GF-D8 (cell line): ENCODE measurements at places on chromosomes 5 and 9.
A peak's percentile ranks its signal among the peaks of the same experiment; 100 is the strongest.

GRCh38 chr5:6704361-6704851 is 8.8 kb upstream of the TENT4A start:
- peak; percentile 78 for DNase-seq

- DNase-seq, result no peak
These were observed 177.5 kb downstream of the EBF1 start for GRCh38 chr5:158922263-158922592.

GRCh38 chr9:97468658-97469448 is 32.6 kb upstream of the TMOD1 start:
- peak; percentile 4 for DNase-seq

- peak; percentile 29 for DNase-seq
These were observed 41.2 kb downstream of the FYB1 start for GRCh38 chr5:39178171-39178570.

- DNase-seq, result no peak
These were observed 9.3 kb downstream of the CER1 start for GRCh38 chr9:14713187-14713767.

DNA sequence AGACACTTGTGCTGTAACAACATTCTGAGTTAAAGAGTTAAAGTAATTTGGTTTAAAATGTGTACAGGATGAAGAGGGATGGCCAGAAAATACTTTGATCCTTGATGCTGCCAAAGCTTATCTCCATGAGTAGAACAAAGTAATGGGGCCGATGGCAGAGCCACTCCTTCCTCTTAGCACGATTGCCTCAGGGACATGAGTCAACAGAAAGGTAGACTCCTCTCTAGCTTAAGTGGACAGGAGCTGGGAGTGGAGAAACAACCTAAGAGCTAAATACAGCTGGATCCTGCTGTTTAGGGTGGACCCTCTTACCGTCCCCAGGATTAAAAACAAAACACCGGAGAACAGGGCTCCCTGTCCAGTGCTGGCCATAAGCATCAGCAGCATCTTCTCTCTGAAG is 267.3 kb downstream of the IRX1 start:
- DNase-seq, result no peak

GRCh38 chr9:69155341-69156030 is 18.6 kb upstream of the TJP2 start:
- DNase-seq, result no peak

GRCh38 chr9:133419005-133419404 is 1.2 kb upstream of the REXO4 start:
- DNase-seq, result no peak

DNA sequence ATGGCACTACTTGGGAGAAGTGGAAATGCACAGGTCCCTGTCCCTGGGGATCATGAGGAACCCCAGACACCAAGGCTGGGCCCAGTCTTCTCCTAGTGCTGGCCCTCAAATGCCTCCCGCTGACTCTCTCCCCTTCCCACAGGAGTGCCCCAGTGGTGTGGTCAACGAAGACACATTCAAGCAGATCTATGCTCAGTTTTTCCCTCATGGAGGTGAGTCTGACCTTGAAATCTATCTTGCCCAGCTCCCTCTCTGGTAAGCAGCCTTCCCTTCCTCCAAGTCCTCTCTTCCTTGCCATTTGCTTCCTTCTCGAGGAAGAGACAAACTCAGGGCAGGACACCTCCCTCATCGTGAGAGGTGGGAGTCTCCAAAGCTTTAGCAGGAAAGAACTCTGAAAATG is 63.3 kb upstream of the GABRP start:
- no peak for DNase-seq

DNA sequence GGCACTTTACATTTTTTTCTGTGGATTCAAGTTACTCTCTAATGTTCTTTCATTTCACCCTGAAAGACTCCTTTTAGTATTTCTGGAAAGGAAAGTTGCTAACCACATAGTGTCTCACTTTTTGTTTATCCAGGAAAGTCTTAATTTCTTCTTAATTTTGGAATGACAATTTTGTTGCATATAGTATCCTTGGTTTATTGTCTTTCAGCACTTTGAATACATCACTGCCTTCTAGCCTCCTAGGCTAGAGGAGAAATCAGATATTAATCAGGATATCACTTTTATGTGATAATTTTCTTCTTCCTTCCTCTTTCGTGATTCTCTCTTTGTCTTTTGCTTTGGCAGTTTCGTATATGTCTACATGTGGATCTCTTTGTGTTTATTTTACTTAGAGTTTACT is 11.4 kb downstream of the ADGRV1 start:
- no peak for DNase-seq

DNA sequence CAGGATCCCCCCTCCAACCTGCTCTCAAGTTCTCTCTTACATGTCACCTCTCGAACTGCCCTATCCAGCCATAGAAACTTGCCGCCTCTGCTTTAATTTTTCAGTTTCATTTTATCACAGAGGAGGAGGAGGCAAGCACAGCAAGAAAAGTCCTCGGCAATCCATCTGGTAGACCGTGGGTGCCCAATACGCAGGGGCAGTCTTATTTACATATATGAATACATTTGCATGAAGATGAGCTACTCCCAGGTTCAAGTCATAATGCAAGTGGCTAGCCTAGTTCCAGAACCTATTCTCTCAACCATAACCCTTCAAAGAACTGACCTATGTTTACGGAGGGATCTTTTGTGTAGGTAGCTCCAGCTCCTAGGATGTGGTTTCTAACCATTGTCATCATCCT is 223.2 kb upstream of the PANK3 start:
- DNase-seq, result no peak

- DNase-seq, result no peak
These were observed 329.2 kb upstream of the CCNH start for GRCh38 chr5:87741881-87742280.

- no peak for DNase-seq
These were observed 55.7 kb downstream of the TSSK1B start for GRCh38 chr5:113378959-113379541.

DNA sequence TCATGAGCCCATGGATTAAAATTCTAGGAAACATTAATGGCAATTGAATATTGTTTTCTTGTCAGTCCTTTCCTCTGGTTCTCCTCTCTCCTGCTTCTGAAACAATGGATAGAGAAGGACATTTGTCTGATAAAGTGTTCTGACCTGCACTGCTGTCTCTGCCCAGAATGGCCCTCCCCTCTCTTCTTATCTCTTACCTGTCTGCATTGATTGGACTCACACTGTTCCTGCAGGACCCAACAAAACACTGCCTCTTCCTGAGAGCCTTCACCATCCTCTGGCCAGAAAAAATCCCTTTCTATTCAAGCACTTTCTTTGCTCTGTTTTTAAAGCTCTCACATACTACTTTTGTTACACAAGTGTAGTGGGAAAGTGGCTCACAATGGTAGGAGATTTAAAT is 143.8 kb upstream of the DHFR start:
- DNase-seq, result no peak

- no peak for DNase-seq
These were observed 28.8 kb downstream of the NR3C1 start for GRCh38 chr5:143374496-143375217.

DNA sequence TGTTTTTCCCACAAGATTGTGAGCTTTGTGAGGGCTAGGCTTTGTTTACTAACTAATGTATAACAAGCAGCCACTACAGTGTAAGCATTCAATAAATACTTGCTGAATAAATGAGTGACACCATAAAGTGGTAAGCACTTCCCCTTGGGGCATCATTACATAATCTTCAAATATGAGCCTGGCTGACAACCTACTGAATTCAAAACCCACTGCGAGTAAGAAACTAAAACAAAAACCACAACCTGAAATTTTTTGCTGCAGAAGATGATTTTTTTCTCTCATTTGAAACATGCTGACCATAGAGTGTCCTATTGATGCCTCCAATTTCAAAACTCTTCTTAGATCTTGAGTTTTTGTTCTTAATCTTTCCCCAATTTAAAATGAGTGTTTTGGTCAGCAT is 331.3 kb upstream of the CCNG1 start:
- no peak for DNase-seq

- no peak for DNase-seq
These were observed 10.9 kb upstream of the RNF145 start for GRCh38 chr5:159220206-159220605.

DNA sequence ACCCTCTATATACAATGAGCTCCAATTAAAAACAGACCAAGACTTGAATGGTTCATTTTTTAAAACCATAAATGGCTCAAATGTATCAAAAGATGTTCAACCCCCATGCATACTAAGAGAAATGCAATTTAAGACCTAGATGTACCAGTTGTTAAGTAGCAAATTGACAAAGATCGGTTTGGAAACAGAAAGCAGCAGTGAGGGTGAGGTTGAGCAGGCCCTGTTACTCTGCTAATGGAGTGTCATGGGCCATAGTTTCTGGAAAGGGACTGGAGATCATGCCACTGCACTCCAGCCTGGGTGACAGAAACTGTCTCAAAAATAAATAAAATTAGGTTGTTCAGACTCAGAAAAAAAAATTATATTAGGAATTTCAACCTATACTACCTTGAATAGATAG is 55.0 kb downstream of the FNBP1 start:
- no peak for DNase-seq

DNA sequence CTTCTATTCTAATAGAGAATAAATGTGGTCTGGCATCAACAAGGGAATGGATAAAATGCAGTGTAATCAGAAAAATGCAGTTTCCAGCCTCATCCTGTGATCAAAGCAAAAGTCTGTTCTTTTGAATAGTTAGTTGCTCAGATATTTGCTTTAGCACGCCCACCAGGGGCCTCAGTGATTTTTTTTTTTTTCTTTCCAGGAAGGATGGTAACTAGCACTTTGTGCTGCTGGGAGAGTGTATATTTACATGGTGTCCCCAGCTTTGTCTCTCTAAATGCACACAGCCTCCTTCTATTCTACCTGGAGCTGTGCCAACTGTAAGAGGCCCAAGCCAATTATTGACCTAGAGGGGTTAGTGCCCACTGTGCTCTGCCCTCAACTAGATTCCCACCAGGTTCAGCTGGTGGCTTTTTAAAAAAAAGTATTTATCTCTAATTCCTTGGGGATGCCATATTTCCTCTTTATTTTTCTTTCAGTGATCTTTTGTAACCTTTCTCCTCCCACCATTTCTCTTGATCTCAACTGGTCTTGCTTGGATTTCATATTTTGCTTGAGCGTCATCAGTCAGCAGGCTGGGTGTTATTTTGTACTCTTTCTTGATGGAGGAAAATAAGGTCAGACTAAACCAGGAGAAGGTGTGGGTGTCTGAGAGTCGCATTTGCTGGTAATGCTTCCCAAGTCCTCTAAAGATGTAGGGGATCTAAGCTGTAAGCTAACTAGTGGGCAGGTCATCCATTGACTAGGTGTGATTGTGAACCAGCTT is 193.0 kb upstream of the C9orf72 start:
- DNase-seq, result no peak

DNA sequence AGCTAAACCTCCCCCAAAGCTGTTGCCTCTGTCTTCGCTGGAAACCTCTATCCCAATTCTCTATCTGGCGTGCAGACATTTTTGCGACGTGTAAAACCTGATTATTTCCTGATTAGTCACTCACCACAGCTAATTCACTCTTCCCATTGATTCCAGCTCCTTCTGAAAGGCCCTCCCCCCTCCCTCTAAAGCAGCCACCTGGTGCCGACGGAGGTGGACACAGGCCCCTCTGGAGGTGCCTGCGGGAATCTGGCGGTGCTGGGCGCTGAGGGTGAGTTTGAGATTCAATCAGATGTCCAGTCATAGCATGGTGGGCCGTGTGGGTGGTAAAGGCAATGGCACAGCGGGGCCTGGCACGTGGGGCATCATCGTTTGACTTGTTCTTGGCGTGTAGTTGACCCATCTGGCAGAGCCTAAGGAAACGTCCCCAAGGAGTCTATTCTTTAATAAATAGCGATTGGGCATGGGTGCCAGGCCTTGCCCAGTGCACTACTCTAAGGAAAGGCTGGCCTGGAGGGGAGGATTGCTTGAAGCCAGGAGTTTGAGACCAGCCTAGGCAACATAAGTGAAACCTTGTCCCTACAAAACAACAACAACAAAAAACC is 271.1 kb upstream of the MVB12B start:
- no peak for DNase-seq

- DNase-seq, result no peak
These were observed 46.0 kb upstream of the CDKN2B start for GRCh38 chr9:22055090-22055489.

DNA sequence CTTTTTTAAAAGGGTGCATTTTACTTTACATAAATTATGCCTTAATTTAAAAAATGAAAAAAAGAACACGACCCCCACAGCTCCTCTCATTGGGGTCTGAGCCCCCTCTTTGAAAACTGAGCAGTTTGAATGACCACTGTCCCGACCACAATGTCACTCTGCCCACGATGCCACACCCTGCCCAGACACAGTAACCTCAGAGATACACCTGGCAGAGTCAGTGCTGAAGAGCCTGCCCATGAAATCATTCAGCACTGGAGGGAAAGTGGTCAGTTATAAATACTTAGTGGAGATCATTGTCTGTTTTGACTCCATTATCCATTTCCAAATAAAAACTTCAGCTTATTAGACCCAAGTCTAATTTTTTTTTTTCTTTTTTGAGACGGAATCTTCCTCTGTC is 49.3 kb downstream of the DNAJC21 start:
- DNase-seq, result no peak

DNA sequence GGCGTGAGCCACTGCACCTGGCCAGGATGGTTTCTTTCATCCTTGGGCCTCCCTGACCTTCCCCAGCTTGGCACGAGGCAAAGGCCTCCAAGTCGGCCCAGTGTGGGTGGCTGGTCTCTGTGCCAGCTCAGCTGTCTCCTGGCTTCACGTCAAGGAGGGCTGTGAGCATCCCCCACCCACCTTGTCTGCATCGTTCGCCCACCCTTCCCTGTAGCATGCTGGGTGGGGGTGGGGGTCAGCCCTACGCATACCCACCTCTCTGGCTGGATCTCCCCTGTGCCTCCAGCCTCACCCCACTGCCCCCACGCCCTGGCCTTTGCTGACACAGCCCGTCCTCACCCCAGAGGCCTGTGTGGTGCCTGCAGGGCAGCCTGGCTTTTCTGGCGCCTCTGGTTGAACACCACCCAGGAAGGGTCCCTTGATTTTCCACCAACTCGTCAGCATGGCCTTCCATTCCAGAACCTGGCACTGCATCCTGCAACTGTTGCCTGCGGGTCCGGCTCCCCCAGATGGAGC is 8.8 kb upstream of the WDR5 start:
- no peak for DNase-seq

DNA sequence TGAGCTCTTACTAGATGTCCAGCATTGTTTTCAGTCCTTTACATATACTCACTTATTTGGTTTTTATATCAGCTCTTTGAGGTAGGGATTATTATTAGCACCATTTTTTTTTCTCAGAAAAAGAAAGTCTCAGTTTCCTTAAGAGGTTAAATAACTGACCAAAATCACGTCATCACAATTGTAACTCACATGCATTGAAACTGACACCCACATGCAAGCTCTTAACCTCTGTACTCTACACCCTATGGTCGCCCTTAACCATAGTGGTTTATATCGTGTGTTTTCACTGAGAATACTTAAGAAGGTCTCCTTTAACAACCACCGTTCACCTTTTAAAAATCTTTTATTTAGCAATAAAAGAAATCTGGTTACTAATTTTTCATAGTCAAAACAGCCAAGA is 61.0 kb downstream of the PRDM6 start:
- no peak for DNase-seq

- DNase-seq, result no peak
These were observed 97.4 kb downstream of the PBX3 start for GRCh38 chr9:125844611-125845010.
